ENCODE measurements at places on chromosomes 5 and 9. TPM values are rescaled to one million over a fixed set of nuclear protein-coding genes. Genes with fewer than 3 reads are reported as not detected.

NAIP gene
- total RNA-seq = 23.0 TPM

MARCOL gene
- total RNA-seq = not detected

AMBP gene
- total RNA-seq = not detected

PCDHGA8 gene
- total RNA-seq = 7.9 TPM

ZBED3 gene
- 13.8 TPM for total RNA-seq

PCA3 gene
- 0.28 TPM for total RNA-seq

HMMR gene
- total RNA-seq = not detected

SPACA9 gene
- total RNA-seq = 4.3 TPM

- DNase-seq = no peak
Measured at GRCh38 chr5:170362656-170363055, 26.5 kb downstream of the KCNMB1 start.

DNA sequence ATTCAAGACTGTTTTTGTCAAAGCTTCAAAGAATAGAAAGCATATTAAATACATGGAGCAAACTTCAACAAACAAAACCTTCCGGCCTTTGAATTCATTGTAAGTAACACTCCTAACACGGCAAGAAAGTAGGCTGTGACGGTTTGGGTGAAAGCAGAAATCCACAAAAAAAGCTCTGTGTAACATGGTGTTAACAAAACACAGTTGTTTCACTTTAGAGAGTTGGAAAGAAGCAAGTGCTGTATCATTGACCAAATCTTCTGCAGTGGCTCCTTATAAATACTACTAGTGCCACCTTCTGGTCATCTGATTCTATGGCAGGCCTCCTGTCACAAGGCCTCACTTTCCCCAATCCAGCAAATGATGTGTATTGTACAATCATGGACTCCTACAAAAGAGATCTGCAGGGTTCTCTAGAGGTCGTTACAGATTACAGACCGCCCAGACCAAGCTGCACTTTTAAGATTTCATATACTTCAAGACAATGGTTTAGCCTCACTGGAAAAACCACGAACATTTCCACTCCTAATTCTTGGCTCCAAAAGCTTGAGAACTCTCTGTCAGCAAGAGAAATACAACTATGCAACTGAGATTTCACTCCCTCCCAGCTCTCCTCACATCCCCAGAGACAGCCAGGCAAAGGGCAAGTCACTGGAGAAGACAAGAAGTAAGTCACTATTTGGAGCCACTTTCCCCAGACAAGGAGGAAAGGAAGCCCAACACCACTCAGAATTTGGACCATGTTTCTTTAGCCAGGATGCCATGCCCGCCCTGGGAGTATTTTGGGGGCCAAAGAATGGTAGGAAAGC lies 196.2 kb downstream of the DTWD2 start:
- no peak for DNase-seq

DNA sequence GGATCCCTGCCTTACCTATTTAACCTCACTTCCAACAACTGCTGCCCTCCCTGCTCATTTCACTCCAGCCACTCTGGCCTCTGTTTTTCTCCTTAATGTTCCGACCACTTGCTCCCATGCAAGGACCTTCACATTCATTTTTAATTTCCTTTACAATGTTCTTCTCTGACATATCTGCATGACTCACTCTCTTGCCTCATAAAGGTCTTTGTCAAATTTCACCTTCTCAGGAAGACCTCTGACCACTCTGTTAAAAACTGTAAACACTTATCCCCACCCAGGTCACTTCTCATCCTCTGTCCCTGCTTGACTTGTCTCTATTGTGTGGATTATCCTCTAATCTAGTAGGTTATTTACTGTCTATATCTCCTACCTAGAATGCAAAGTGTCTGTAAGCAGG lies 751.2 kb downstream of the BRINP1 start:
- DNase-seq = no peak

DNA sequence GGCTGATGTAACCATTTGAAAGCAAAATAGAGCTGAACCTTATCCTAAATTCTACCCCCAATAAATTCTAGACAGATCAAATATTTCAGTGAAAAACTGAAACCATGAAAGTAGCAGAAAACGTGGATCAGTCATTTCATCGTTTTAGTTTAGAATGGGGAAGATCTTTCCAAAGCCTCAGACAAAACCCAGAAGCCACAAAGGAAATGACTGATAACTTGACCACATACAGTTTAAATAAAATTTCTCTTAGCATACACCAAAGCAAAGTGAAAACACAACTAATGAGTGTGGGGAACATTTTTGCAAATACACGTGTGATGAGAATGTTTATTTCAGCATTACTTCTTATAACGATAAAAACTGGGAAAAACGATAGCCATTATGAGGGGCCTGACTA lies 284.8 kb downstream of the ADGRV1 start:
- no peak for DNase-seq

- DNase-seq = no peak
Measured at GRCh38 chr9:14293801-14294200, 20.1 kb downstream of the NFIB start.

GRCh38 chr5:106093134-106093533 lies 1577.6 kb downstream of the EFNA5 start:
- no peak for DNase-seq

DNA sequence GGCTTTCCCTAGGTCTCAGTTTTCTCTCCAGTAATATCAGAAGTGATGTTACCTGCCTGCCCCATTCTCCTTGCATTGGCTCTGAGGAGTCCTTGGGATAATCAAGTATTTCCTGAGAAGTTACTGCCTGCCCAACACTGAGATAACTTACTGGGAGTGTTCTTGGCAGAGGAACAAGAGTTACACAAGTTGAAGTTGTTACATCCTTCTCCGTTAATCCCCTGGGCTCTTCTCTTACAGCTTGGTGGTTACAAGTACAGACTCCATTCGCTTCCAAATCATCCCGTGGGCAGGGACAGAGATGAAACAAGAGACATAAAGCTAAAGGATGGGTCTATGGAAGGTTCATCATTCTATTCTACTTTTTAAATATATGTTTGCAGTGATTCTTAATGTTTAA lies 74.1 kb upstream of the SAP30L start:
- DNase-seq = no peak

DNA sequence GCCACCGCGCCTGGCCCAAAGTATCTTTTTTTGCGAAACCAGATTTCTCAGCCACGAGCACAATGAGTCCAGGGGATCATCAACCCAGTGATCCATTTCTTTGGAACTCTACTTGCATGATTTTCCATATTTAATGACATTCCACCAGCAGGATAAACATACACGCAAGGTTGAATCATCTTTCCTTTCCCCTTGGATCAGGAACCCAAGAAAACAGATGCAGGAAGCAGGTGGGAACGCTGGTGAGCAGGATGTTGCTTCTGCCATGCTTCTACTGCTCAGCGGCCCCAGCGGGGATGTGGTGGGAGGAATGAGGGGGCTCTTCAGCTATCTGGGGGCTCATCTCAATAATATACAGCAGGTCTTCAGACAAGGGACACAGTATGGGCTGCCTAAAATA lies 118.2 kb downstream of the SEC61B start:
- DNase-seq = no peak

DNA sequence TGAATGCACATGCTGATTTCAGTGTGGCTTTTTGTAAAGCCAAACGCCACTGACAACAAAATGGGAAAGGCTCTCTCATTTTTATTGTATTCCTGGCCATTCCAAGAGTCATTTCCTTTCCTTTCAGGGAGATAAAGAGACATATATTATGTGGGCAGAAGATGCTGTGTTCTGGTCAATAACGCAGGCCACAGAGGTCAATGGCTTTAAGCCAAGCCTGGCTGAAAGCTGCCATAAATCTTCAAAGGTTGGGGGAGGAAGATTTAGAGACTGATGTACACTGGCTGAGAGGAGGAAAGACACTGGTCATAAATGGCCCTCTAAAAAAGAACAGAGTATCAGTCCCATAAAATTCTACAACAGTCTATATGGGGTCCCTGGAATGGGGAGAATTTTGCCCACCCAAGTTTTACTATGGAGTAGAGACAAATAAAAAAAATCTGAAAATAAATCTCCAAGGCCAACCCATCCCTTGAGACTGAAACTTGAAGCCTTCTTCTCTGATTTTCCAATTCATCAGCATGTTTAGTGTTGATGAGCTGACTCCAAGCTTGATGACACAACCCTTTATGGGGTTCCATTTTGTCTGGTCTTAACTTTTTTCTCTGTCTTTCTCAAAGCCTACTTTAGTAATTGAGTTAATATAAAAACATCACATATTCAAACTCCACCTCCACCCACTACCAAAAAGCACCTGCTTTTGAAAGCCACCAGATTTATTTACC lies 152.1 kb upstream of the SLC24A2 start:
- DNase-seq = no peak

- peak; percentile 71 for DNase-seq
Measured at GRCh38 chr9:135908093-135908753, 877 bp upstream of the CAMSAP1 start.

DNA sequence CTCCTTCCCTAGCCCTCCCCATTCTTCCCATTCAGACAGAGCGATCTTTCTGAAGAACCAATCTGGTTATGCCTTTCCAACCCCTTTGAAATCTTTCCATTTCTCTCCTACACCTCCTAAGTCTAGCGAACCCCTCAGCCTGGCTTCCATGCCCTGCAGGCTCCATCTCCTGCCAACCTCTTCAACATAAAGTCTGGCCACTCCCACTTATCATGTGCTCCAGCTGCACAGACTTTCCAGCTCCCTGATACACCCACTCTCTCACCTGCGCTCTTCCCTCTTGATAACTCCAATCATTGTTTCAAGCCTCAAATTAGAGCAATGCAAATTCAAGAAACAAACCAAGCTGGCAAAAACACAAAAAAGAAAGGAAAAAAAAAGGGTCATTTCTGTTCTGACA lies 3.8 kb upstream of the ORM1 start:
- peak; percentile 8 for DNase-seq

DNA sequence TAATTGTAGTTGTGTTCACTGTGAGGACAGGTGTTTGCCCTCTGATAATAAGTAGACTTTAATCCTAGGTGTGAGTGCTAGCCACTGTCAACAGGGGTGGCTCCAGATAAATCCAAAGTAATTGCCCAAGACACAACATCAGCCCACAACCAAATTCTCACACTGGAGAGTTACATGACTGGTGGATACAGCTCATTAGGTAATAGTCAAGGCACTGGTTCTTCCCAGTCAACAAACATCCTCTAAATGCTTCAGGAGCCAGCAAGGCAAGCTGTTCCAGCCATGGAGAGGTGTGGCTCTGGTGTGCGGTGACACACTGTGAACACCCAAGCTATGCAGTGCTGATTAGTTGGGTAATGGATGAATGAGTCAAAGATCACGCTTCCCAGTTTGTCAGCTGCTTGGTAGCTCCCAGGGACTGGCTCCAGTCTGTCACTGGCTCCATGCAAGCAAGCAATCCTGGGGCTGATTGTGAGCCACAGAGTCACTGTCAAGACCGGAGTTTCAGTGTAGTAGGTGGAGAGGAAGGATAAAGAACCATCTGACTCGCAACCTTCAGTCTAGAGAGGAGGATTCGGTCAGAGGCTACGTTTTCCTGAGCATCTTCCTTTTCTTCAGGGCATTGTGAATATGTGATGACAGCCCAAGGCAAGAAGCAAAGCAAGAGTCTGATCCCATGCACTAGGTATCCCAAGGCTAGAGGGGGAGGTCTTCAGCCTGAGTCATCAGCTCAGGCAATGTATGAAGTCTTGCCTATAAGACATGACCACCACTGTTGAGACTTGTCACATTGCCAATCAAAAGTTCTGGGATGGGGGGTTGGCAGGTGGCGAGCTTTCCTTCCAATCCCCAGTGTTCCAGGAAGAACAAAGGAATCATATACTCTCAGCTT lies 63.1 kb downstream of the UGCG start:
- DNase-seq = no peak

GRCh38 chr5:1276930-1277329 lies 17.9 kb downstream of the TERT start:
- DNase-seq = no peak

DNA sequence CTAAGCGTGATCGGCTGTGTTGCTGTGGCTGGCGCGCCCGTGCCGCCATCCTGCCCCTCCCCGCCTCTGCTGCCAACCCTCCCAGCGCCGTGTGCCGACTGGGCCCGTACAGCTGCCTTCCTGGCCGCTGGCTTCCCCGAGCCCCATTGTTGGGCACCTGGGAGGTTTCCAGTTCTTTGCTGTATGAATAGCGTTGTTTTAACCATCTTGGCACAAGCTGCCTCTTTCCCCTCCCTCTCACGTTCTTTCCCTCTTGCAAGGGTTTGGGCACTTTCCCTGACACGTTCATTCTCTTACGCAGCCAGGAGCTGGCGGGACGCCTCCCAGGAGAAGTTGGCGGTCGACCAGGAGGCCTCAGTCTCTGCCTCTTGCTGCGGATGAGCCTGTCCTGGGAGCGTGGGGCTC lies 43.1 kb upstream of the RXRA start:
- peak; percentile 96 for DNase-seq

DNA sequence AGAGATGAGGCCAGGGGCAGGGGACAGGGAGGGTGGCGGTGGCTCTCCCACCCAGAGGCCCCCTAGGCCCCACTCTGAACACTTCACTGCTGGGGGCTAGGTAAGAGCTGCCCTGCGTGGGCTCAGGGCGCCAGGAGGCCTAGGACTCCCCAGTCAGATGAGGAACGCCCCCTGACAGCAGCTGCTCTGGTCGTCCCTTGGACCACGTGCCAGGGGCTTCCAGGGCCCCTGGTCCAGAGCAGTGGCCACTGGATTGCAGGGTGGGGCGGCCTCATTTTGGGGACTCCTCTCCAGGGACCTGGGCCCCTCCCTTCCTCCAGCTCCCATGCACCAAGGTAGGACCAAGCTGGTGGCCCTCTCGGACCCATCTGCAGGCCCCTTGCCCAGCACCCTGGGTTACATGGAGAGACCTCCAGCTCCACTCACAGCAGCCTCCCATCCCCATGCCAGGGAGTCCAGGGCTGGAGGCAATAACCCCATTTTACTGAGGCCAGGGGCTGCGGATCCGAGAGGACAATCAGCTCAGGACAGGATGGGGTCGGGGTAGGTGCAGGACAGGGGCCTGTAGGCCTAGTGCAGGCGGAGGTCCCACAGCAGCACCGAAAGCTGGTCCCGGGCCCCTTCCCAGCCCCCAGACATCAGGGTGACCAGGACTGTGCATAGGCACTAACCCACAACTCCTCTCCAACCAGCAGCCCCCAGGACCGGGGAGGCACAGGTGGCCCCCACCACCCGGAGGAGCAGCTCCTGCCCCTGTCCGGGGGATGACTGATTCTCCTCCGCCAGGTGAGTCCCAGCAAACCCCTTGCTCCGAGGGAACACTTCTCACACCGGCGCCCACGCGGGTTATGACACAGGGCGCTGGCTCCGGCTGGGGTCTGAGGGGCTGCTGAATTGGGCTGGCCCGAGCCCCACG lies 1.5 kb downstream of the EGFL7 start:
- no peak for DNase-seq

- no peak for DNase-seq
Measured at GRCh38 chr5:40655138-40655537, 24.6 kb upstream of the PTGER4 start.

Measured in sigmoid colon (tissue), 7 donors.